ENCODE measurements at places on chromosomes 2 and 18.

- DNase-seq, result peak; percentile 70
These were observed 162.7 kb downstream of the ARL4C start for GRCh38 chr2:234334151-234334550.

- no peak for DNase-seq
These were observed 1681.0 kb upstream of the DDX18 start for GRCh38 chr2:116133381-116133942.

DNA sequence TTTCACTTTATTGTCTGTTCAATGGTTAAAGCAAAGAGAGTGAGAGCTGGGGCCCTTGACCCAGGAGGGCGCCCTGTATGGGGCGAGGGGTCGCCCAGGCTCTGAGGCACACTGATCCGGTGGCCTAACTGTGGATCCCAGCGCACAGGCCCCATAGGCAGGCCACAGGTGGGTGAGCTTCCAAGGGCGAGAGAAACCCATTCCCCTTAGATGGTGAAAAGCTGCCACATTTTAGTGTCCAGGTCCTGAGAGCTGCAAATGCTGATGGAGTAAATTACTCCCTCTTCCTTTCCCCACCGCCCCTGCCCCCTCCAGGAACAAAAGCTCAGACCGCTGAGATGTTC lies 5.9 kb upstream of the DLX2 start:
- no peak for DNase-seq

GRCh38 chr2:169393068-169393590 lies 30.8 kb upstream of the LRP2 start:
- peak; percentile 54 for DNase-seq

- no peak for DNase-seq
These were observed 36.4 kb downstream of the EMILIN2 start for GRCh38 chr18:2883076-2883735.

DNA sequence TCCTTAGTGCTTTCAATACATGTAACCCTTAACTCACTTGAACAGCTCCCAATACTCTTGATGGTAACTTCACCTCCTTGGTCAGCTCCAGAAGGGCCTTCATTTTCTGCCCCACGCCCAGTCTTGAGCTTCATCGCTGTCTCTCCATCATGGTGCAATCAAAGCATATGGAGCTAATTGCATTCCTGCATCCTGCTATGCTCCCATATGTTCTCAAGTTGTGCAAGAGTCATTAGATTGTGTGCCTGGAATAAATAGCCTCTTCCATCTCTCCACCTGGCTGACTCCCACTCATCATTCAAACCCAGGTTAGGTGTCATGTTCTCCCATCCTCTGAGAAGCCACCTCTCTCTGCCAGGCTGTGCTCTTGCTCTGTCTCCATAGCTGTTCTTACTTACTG lies 364.5 kb upstream of the RGPD4 start:
- no peak for DNase-seq

DNA sequence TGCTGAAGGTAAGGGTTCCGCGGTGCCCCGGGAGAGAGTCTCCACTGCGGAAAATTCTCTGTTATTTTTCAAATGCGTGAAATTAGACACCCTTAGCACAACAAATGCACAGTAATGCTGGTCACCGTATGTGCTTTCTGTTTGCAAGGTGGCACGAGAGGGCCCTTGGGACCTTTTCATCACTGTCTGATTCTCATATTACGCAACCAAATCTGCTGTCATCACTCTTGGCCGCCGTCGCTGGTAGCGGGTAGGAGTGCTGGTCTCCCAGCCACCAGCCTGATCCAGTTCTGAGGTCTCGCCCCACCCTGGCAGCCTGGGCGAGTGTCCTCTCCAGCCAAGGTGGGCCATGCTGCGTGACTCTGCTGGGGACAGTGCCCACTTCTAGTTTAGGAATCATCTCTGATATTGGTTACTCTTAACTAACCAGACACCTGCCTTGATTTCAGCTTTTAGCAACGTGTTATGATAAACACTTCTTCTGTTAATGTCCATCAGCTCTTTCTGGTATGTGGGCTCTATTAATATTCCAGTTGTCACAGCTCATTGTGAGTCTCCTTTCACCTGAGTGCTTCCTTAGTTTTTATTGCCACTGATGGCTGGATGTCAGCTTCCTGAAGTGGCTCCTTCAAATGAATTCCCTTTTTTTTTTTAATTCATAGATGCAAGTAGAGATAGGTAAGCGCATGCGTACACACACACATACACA lies 199.4 kb downstream of the GBX2 start:
- no peak for DNase-seq

DNA sequence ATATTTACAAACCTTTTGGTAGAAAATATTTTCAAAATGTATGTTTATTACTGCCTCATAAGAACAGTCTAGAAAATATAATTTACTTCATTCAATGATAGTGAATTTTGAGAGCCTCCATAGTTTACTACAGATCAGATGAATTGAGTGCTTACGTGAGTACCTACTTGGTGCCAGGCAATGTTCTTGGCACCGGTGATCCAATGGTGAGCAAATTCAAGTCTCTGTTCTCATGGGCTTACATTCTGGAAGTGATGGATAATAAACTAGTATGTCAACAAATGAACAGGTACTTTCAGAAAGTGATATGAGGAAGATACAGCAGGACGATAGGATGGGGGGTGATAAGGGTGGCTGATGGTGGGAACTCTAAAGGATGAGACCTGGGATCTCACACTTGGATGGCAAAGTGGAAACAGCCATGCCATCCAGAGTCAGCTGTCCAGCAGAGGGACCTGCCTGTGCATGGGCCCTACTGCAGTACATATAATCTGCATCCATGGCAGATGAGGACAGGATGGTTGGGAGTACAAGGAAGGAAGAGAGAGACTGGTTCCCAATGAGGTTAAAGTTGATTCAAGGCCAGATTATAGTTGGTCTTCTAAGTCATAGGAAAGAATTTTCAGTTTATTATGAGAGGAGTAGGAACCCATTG lies 277.0 kb downstream of the NEDD4L start:
- DNase-seq, result no peak

Measured in bronchial epithelial cell (primary cell).